M059J (cell line): ENCODE measurements at places on chromosomes 11 and 22. TPM values are rescaled to one million over a fixed set of nuclear protein-coding genes. Genes with fewer than 3 reads are reported as not detected.
A peak's percentile ranks its signal among the peaks of the same experiment; 100 is the strongest.

- no peak for DNase-seq
Observed at GRCh38 chr22:48403521-48404403, 1423.9 kb downstream of the BRD1 start.

DNA sequence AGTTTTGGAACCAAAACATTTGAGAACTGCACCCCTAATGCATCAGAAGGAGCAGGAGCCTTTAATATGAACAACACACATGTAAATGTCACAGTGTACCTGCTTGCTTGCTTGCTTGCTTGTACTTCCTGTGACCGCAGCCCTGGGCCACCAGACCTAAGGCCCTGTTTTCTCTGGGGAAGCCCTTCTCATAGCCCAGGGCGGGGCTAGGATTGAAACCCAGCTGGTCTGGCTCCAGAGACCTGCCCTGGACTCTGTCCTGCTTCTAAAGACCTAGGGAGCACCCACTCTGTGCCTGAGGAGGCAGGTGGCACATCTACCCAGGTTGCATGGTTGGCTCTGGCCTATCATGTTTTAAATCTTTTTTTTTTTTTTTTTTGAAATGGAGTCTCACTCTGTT, 7.6 kb upstream of the MCM5 start:
- no peak for DNase-seq

- peak; percentile 24 for DNase-seq
Observed at GRCh38 chr11:124194293-124195188, 11.4 kb downstream of the OR10D3 start.

Gene RIBC2
- total RNA-seq: 6.4 and 9.5 TPM in 2 replicates

DNA sequence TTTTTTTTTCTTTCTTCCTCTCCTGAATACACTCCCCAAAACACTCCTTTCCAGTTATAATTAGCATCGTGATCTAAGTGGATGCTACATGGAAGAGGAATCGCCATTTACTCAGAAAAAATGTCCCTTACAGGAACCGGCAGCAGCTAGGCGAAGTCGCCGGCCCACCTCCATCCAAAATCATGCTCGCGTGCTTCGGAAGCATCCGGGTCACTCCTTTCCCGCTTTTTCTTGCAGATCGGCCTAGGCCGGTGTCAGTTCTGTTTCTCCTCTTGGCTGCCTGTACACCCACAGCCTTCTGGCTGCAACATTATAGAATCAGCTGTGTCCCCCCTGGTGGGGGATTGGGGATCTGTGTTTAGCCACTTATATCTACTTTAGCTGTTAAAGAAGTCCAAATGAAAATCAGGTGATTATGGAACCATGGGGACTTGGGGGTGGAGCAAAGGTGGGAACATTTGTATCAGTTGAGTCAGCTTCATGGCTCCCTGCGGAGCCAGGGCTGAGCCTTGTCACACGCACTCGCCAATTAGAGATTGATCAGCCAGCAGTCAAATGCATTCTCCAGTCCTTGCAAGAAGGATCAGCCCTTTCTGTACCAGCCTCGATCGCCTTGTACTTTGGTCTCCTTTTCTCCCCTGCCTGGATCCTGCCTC, 36.3 kb downstream of the ASRGL1 start:
- DNase-seq: no peak

GRCh38 chr11:63508009-63508408, 2.1 kb downstream of the LGALS12 start:
- DNase-seq: peak; percentile 61

Gene MRGPRE
- not detected in 2 replicates for total RNA-seq

DNA sequence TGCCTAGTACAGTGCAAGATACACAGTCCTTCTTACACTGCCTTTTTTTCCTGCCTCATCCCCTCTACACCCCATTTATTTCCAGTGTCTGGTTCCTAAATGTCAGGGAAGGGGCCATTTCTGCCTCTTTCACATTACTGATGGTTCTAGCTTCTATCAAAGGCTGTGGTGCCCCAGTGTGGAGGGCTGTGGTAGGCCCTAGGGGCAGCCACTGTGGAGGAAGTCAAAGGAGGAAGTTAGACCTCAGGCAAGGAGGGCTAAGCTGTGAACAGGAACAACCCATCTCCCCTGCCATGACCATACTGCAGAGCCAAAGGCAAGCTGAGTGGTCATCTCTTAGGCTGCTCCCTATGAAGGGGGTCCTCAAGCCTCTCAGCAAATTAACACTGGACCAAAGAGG, 81.9 kb upstream of the CRTAM start:
- DNase-seq: peak; percentile 21

Gene APOA1
- not detected in 2 replicates for total RNA-seq

- peak; percentile 15 for DNase-seq
Observed at GRCh38 chr11:3747704-3748103, 49.6 kb downstream of the NUP98 start.
